ENCODE measurements at places on chromosomes 2 and 18.

DNA sequence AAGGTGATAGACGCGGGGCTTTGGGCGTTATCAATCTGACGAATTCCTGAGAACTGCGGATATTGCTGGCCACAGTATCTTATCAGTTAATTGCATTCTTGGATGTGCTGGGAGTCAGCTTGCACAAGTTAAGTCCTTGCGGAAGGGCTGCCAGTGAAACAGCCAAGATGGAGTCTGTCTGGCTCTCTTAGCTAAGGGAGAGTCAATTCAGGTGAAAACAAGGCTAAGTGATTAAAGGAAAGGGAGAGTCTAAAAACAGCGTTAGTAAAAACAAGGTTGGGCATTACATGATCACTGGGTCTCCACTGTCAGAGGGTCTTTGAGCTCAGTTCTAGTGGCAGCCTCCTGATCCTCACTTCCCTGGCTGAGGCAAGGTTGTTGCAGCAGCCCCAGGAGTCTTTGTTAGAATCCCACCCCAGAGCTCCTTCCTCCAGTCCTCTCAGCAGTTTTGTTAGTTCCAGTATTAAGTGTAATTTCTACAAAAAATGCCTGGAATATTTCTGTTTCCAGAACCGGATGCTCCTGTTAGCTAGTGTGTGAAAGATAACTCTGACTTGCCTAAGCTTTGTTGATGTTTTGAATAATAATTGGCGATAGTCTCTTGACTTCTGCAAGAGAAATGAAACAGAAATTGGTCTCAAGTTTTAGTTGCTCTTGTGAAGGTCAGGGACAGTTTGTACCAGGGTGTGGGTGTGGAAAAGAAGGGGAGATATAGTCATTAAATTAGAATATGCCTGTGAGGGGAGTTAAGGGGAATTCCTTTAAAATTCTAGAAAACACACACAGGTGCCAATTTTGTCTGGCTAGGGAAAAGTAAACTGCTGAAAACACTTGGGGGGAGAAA, 10.6 kb downstream of the CFLAR start:
- H3K27me3 ChIP-seq: no peaks in the 10 kb centered on the region
- peak overlapping the region; percentile 64 for H3K27ac ChIP-seq
- H3K4me3 ChIP-seq: no peak overlapping the region
- H3K4me1 ChIP-seq: peaks cover 53% of the 10 kb centered on the region
- H3K36me3 ChIP-seq: no peaks in the 10 kb centered on the region

DNA sequence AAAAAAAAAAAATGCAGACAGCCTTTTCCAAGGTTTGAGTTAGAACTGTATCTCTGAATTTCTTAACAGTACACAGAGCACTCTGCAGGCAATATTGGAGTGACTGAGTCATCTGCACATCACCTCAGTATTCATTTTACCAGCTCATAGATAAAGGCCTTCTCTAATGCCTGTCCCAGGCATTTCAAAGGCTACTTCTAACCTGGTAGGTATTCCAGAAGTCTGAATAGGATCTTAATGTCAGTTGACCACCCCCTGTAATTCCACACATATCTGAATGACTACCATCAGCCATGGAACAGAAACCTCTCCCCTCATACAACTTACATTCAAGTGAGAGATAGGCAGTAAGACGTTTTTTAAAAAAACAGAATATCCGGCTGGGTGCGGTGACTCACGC, 9.0 kb downstream of the METTL21A start:
- no peaks in the 10 kb centered on the region for H3K4me1 ChIP-seq
- H3K4me3 ChIP-seq: no peak overlapping the region
- H3K27me3 ChIP-seq: no peaks in the 10 kb centered on the region
- DNase-seq: no peak

GRCh38 chr2:138676619-138677021, 103.6 kb downstream of the NXPH2 start:
- no peaks in the 10 kb centered on the region for H3K4me1 ChIP-seq

DNA sequence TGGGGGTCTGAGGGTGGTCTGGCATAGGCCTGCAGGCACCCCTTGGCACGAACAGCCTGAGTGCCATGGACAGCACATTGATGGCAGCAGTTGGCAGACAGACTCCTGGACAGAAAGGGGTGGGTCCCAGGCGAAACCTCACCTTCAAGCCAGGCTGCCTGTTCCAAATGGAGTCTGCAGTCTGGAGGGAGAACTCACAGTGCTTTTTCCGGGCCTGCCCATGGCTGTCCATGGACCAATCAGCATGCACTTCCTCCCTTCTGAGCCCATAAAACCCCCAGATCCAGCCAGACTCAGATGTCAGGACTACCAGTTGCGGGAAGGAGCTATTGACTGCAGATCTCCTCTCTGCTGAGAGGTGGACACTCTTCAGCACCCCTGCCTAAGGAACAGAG, 694.6 kb upstream of the ACVR2A start:
- H3K4me3 ChIP-seq: no peak overlapping the region
- no peaks in the 10 kb centered on the region for H3K36me3 ChIP-seq
- no peak overlapping the region for H3K27ac ChIP-seq
- no peaks in the 10 kb centered on the region for H3K4me1 ChIP-seq
- no peak for DNase-seq

- DNase-seq: no peak
- H3K36me3 ChIP-seq: no peaks in the 10 kb centered on the region
- no peak overlapping the region for H3K4me3 ChIP-seq
- no peaks in the 10 kb centered on the region for H3K27me3 ChIP-seq
- no peak overlapping the region for H3K27ac ChIP-seq
- no peaks in the 10 kb centered on the region for H3K4me1 ChIP-seq
Observed at GRCh38 chr2:51201295-51201694, 169.4 kb upstream of the NRXN1 start.

DNA sequence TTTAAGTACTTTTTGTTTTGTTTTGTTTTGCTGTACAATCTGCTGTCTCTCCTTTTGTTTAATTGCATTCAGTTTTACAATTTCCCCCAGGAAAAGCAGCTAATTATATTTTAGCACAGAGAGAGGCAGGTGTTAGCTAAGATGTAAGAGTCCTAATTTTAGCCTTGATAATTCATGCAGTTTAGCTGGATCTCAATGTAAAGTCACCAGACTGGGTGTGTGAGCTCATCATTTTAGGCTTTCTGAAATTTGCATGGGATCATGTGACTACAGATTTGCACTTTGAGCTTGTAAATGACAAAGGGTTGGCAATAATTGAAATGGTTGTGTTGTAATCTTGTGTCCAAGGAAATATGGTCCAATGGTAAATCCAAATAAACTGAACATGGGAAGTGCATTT, 68.5 kb downstream of the ETAA1 start:
- DNase-seq: no peak
- H3K4me3 ChIP-seq: no peak overlapping the region
- H3K4me1 ChIP-seq: no peaks in the 10 kb centered on the region
- H3K27ac ChIP-seq: no peak overlapping the region
- no peaks in the 10 kb centered on the region for H3K27me3 ChIP-seq

- H3K4me1 ChIP-seq: peaks cover 10% of the 10 kb centered on the region
- no peak for DNase-seq
- H3K36me3 ChIP-seq: no peaks in the 10 kb centered on the region
- H3K27me3 ChIP-seq: no peaks in the 10 kb centered on the region
- no peak overlapping the region for H3K4me3 ChIP-seq
Observed at GRCh38 chr2:15241201-15241600, 319.9 kb downstream of the NBAS start.

- no peak for DNase-seq
- no peak overlapping the region for H3K4me3 ChIP-seq
- H3K27ac ChIP-seq: no peak overlapping the region
- peaks cover 52% of the 10 kb centered on the region for H3K36me3 ChIP-seq
- H3K27me3 ChIP-seq: no peaks in the 10 kb centered on the region
Observed at GRCh38 chr2:112065966-112066365, 10.9 kb downstream of the TMEM87B start.

DNA sequence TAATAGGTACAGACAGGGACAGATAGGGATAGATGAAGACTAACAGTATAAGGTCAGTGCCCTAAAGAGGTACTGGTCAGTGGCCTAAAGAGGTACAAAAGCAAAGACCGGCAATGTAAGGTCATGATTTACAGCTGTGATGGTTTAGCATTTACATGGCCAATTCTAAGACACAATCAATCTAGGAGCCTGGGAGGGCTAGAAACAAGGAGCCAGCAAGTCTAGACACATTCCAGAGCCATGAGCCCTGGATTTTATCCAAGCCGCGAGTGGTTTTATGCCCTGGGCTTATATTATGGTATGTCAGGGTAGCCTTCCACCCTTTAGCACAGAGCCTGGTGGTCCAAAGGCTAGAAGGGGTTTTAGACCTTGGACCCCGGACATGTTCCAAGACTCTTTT, 124.2 kb downstream of the CBLN2 start:
- no peak for DNase-seq
- no peaks in the 10 kb centered on the region for H3K4me1 ChIP-seq
- H3K4me3 ChIP-seq: no peak overlapping the region
- no peaks in the 10 kb centered on the region for H3K27me3 ChIP-seq

DNA sequence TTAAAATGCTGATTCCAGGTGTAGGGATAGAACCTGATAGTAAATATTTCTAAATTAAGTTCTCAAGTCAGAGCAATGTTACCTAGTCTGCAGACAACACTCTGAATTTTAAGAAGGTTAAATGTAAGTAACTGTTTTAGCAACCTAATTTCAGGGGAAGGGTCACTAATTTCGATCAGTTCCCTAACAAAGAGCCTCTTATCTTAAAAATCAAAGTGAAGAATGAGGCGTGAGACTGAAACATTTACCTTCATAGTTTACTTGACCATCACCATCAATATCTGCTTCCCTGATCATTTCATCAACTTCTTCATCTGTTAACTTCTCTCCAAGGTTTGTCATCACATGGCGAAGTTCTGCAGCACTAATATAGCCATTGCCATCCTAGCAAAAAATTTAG, 6.4 kb upstream of the STPG4 start:
- no peak for DNase-seq
- H3K27ac ChIP-seq: no peak overlapping the region
- no peaks in the 10 kb centered on the region for H3K27me3 ChIP-seq
- peaks cover 75% of the 10 kb centered on the region for H3K36me3 ChIP-seq
- no peaks in the 10 kb centered on the region for H3K4me1 ChIP-seq

- H3K4me3 ChIP-seq: no peak overlapping the region
- no peak overlapping the region for H3K27ac ChIP-seq
- H3K27me3 ChIP-seq: no peaks in the 10 kb centered on the region
- peaks cover 17% of the 10 kb centered on the region for H3K36me3 ChIP-seq
- no peak for DNase-seq
- H3K4me1 ChIP-seq: no peaks in the 10 kb centered on the region
Observed at GRCh38 chr2:112242384-112242783, 12.5 kb downstream of the ZC3H8 start.

DNA sequence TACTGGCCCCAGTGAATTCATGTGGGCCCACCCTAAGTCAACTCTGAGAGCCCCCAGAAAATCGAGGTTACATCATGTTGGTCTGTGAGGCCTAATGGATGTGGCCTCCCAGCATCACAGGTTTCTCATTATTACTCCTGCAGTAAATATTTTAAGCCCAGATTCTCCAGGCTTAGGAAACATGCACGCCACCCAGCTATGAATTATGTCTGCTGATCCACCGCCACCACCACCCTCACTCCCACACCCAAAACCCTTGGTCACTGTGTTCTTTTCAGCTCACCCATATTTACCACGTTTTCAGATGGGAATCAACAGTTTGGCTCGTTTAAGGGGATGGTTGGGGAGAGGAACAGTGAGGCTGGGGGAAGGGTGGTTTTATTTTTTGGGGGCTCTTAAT, 128.6 kb downstream of the NCK2 start:
- no peaks in the 10 kb centered on the region for H3K4me1 ChIP-seq
- no peak for DNase-seq
- H3K27ac ChIP-seq: no peak overlapping the region

- peaks cover 1% of the 10 kb centered on the region for H3K4me1 ChIP-seq
- no peaks in the 10 kb centered on the region for H3K27me3 ChIP-seq
- H3K27ac ChIP-seq: no peak overlapping the region
- H3K4me3 ChIP-seq: no peak overlapping the region
- no peak for DNase-seq
Observed at GRCh38 chr2:174599310-174599921, 1.8 kb upstream of the WIPF1 start.
